Memory B cell (primary cell): ENCODE measurements at places on chromosomes 3 and 15.

GRCh38 chr15:57652481-57652880 lies 54.0 kb upstream of the POLR2M start:
- no peak for DNase-seq

- no peak for DNase-seq
Observed at GRCh38 chr3:45759851-45760250, 36.5 kb downstream of the SLC6A20 start.

DNA sequence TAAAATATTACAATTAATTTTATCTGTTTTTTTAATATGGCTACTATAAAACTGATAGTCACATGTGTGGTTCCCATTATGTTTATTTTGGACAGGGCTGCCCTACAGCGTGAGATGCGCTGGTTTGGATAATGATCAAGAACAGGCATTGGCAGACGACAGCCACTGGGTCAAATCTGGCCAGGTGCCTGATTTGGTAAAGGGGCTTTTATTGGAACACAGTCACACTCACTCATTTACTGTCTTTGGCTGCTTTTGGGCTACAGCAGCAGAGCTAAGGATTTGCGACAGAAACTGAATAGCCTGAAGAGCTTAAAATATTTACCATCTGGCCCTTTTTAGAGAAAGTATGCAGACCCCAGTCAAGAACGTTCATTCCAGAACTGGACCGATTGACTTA lies 724.2 kb upstream of the CFAP20DC start:
- no peak for DNase-seq

DNA sequence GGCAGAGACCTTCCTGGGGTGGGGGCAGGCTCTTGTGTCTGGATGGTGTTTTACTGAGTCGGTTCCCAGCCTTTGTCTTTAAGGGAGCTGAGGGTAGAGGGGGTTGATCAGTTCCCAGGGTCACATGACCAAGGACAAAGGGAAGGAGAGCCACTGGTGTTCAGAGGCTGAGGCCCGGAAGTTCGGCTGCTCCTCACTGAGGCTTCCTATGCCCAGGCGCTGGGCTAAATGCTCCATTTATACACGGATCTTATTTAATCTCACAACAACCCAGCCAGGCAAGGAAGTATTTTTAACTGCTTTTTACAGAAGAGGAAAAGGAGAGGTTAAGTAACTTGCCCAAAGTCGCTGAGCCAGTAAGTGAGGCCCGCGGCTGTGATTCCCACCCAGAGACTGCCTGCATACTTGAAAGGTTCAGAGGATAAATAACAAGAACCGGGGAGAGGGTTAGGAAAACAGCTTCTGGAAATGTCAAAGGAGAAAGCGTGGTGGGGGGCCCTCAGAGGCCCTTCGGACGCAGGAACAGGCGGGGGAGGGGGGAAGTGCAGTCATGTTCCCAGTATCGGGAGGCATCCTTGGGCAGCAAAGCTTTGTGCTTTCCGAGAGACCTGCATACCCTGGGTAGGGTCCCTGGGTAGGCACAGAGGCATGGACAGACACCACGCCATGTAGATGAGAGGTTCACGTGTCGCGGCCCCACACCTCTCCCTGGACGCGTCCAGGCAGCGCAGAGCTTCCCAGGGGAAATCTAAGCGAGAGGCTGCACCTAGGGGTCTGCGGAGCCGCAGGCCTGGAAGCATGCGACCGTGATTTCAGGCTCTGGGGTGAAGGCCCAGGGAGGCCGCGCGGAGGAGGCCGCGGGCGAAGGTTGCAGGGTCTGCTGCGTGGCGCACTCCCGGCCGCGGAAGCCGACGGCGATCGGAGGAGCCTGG lies 21.3 kb downstream of the EPHB3 start:
- DNase-seq, result no peak

GRCh38 chr15:35306361-35306981 lies 221.4 kb upstream of the NANOGP8 start:
- no peak for DNase-seq

DNA sequence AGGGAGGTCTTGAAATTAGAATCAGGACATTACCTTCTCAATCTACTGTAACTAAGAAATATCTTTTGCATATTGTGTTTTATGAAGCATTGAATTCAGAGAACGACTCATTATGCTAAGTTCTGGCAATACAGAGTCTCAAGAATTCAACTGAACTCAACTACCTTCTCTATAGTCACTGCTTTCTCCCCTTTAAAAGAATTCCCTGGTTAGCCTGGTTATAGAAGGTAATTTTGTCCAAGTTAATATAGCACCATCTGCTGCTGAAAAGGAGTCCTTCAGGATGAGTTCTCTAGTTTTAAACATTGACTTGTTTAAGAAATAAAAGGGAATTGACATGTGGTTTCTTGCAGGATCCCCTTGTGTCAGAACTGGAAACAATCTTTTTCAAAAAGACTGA lies 60.2 kb downstream of the IL16 start:
- no peak for DNase-seq
